ENCODE measurements at places on chromosomes 5 and 9.

DNA sequence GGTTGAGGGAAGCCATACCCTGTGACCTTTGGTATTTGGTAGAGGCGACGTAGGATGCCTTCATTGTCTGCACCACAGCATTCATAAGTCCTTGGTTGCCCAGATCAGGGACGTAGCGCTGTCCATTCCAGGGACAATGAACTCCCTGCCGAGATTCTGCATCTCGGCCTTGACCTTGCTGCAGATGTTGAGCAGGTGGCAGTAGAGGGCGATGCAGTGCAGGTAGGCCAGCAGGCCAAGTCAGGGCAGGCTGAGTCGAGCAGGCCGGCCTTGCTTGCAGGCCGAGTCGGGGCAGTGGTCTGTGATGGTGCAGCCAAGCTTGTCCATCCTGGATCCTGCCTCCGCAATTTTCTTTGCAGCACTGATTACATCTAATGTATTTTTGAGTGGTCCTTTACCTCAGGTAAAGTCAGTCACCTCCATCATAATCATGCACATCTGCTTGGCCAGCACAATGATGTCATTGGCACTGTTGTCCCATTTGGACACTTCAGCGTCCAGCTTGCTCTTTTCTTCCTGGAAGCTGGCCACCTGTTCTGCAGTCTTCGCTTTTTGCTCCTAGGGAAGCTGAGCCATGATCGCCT, 93.4 kb upstream of the CCDC112 start:
- no peak for DNase-seq

DNA sequence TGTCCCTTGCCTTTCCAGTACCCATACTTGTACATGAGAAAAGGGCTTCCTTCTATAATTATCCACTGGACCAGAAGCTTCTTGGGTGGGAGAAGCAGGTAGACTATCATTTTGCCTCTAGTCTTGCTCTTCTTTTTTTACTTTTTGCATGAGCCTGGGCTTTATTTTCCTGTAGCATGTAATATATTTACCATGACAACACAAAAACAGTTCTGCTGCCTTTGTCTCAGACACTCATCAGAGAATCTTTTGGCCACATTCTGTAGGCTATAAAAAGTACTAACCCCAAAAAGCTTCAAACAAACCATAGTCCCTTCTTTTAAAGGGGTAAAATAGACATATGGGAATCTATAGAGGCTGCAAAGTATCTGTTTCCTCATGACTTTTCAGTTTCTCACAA, 339.2 kb upstream of the PIK3R1 start:
- DNase-seq = no peak

- DNase-seq = no peak
Observed at GRCh38 chr5:100890461-100891008, 12.5 kb downstream of the ST8SIA4 start.

DNA sequence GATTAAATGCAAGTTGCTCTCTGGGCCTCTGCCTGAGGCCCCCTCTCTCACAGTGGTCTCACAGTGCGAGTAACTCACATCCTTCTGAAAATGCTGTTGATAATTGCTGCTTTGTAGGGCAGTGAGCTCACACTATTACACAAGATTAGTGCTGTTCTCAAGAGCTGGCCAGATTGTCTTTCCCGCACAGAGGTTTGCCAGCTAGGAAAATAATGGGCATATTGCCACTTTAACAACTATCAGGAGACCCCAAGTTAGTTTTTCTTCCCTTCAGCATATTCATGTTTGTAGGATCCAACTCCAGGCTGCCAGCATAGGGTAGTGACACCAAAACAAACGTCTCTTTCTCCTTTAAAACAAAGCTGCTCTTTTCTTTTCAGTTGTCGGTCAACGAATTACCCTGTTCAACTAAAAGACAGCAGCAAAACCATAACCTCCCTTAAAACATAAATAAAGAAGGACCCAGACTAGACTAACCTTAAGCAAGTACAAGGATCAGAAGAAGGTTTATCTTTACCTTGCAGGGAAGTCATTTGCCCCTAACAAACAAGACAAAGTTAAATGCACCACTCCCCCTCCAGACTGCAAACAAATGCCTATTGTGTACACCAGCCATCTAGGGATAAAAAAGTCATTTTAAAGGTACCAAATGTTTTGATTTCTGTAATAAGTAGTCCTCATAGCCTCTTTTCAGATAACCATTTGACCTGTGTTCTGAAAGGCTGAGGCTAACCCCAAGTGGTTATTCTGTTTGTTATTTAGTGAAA, 91.4 kb downstream of the VCAN start:
- DNase-seq = peak; percentile 45

DNA sequence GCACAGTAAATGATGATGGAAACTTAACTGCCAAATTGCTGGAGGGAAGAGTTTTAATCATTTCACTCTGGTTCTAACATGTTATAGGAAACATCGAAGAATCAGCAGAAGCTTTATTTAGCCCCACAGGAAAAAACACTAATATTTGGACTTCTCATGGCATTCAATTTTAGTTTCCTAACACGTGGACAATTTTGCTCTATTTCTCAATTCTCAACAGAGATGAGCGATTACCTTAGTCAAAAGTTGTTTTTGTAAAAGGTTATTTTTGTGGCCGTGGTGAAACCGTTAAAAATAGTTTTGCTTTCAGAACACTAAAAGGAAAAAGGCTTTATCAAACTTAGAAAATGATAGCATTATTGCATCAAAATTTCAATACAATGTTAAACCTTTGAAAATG, 235.2 kb downstream of the PLK2 start:
- no peak for DNase-seq

DNA sequence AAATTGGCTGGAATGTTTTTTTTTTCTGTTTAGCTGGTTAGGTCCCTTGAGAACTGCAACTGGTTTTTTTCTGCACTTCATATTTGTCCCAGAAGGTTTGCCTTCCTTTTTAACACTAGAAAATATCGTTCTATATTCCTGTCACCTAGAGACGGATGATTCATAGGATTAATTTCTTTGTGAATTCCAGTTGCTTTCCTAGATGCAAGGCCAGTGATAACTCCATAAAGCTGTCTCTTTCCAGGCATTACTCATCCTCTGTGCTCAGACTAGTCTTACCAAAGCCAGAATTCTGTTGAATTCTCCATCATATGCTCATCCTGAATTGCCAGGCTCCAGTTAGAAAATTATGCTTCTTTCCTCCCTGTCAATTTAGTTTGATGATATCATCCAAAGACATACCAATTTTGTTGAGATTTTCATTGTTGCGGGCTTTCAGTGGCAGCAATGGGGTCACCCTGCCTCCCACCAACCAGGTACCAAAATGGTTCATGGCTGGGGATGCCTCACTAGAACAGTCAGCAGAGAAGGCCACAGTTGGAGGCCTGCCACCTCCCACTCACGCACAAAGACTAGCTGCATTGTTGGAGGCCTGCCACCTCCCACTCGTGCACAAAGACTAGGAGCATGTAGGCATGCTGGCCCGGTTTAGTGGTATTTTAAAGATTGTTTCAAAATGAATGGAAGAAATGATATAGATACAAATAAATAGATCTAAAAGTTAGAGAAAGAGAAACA, 8.5 kb downstream of the BAAT start:
- peak; percentile 77 for DNase-seq

GRCh38 chr9:4117835-4118610, 181.8 kb downstream of the GLIS3 start:
- peak; percentile 14 for DNase-seq

DNA sequence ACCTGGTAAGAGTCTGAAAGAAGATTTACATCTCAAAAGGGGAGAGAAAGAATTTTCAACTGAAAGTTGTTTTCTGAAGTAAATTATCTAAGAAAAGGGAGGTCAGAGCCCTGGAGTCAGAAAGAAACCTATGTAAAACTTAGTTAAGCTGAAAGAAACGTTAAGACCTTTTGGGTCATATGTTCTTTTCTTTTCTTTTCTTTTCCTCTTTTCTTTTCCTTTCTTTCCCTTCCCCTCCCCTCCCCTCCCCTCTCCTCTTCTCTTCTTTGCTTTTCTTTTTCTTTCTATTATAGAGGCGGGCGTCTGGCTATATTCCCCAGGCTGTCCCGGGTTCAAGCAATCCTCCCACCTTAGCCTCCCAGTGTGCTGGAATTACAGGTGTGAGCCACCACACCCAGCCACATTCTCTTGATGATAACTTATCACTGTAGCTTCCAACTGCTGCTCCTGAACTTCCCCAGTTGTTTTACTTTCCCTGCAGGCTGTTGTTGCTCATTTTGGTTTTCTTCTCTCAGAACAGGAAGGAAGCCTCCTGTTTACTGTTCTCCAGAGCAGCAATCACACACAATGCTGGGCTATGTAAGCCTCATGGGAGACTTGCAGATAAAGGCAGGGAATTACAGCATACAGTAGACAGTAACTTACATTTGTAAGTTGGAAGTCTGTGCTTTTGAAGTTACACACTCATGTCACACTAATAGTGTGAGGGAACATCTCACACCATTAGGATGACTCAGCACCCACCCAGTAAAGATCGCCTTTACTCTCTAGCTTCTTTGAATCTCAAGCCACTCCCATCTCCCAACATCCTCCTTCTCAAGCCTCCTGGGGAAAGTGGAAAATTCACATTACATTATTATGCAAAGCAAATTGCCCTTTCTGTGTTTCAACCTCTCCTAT, 2216.6 kb upstream of the WWC1 start:
- no peak for DNase-seq

GRCh38 chr5:156232251-156232869, 94.6 kb upstream of the SGCD start:
- no peak for DNase-seq

DNA sequence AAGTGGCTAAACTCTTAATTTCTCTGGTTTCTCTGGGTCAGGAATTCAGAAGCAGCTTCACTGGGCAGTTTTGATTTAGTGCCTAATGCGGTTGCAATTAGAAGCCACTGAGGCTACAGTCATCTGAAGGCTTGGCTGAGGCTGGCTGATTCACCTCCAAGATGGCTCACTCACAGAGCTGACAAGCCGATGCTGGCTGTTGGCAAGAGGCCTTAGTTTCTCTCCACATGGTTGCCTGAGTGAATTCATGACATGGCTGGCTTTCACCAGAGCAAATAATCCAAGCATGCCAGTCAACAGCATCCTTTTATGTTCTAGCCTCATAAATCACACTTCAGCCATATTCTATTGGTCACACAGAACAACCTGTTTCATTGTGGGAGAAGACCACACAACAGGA, 2.8 kb upstream of the CDK7 start:
- no peak for DNase-seq

- DNase-seq = no peak
Observed at GRCh38 chr5:91024727-91025126, 358.4 kb downstream of the ARRDC3 start.

DNA sequence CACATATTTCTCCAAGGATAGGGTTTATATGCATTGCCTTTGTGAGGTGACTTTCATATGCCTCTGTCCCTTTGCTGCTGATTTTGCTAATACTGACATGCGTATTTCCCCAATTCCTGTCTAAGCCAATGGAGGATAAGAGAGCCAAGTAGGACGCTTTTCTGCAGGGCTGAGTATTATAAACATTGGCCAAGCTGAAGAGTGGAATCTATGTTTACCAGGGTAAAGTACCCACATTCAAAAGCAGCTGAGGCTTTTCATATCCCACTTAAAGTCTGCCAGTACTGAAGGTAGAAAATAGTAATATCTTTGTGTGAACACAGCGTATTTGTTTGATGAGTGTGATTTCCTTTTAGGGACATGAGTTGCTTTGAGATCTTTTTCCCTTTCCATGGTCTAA, 128.8 kb upstream of the GPR151 start:
- DNase-seq = no peak

- DNase-seq = no peak
Observed at GRCh38 chr5:19880859-19881436, 107.1 kb downstream of the CDH18 start.

DNA sequence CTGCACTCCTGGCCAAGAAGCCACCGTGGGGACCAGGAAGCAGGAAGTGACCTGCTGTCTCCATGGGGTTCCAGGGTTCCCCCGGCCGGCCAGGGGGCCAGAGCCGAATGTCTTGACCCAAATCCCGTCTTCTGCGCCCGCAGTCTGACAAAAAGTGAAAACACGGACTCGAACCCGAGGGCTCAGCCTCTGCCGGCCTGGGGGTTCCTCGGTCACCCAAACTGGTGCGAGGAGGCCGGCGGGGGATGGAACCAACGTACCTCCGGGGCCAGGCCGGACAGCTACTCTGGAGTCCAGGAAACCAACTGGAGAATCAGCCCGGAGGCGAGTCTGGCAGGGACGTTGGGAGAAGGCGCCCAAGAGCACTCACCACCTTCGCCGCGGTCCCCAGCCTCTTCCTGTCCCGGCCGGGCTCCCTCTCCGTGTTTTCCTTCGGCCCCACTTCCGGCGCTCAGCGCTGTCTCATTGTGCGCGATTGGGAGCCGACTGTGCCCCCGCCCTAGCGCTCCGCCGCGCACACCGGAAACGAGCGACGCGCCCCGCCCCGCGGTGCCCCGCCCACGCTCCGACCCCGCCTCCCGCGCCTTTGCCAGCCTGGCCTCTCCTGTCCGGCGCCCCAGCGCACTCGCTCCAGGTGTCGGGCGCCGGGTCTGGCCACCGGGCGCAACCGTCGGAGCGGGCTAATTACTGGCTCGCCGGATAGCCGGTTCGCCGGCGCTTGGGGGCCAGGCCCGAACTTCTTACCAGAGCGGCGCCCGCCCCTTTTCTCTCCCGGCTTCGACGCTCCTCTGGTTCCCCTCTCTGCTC, at the start of gene TUT7:
Gene TUT7 (minus strand): TSS at position 400 of the 807 bp plus-strand sequence. CDS start 1,211 bp downstream, outside the sequence.
- peak; percentile 99 for DNase-seq

DNA sequence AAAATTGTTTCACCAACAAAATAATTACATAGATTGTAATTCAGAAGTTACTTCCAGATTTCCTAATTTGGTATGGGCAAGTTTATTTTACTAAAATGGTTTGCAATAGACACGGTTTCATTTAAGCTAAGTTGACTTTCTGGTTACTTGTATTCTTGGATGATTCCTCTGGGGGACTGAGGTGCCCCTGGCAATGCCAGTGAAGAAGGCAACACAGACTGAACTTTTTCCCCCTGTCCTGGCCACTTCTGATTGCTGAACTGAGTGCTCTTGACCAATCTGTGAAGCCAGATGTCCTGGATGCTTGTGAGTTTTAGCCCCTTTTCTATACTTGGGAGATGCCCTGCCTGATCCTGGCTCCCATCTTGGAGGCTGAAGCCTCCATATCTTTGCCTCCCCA, 66.3 kb upstream of the FANCC start:
- no peak for DNase-seq

DNA sequence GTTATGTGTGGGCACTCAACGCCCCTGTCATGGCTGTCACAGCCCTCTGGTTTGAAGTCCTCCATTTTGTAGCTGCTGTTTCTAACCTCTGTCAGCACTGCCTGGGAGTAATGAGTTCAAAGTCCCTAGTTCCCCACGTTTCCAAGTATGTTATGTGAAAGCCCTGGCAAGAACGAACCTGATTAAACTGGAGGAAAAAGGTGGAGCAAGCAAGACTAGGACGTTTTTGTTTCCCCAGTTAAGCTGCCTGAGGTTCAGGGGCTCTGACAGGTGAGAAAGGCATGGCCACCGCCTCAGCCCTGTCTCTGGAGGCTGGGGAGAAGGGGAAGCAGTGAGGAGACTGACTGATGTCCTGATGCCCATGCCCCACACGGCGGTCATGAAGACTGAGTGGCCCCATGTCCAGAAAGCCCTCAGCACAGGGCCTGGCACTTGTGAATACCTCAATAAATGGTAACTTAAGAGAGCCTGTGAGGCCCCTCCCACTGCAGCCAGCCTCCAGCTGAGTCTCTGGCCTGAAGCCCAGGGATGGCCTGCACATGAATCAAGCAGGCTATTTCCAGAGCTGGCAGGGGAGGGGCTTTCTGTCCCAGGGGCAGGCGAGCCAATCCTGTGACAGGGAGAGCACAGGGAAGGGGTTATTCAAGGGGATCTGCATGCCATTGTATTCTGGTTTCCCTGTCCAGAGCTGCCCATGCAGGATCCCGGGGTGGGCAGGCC, 61.8 kb downstream of the PFDN1 start:
- DNase-seq = peak; percentile 68

GRCh38 chr9:13386935-13387733, 107.6 kb upstream of the MPDZ start:
- no peak for DNase-seq
